Endodermal cell (in vitro differentiated cells): ENCODE measurements at places on chromosomes 4 and X. TPM values are rescaled to one million over a fixed set of nuclear protein-coding genes. Genes with fewer than 3 reads are reported as not detected.

DNA sequence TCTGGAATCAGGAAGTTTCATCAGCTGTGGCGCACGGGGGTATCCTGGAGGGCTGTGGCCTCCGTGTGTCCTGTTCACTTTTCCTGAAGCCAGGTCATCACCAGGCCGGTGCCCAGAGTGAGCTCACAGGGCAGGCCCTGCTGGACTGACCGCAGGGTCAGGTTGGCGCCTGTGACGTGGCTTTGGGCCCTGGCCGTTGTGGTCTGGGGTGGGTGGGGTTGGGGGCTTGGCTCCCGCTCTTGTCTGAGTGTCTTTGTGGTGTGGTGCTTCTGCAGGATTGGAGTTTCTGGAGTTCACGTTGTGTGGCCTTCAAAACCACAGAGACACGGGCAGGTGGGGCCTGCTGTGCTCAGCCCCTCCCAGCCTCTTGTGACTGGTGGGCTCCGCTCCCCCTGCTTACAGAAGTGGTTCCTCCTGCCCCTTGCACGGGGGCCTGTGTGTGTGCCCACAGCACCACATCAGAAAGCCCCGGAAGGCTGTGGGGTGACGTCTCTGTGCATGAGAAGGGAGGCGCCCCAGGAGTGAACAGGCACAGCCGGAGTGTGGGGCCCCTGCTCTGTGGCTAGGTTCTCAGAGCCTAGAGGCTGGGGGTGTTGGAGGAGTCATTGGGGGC, 9.5 kb downstream of the RGS12 start:
- peak; percentile 28 for DNase-seq
- no peak overlapping the region for H3K4me3 ChIP-seq
- peak overlapping the region; percentile 44 for H3K27ac ChIP-seq
- H3K36me3 ChIP-seq, result no peaks in the 10 kb centered on the region
- peaks cover 13% of the 10 kb centered on the region for H3K4me1 ChIP-seq

- no peak for DNase-seq
- no peaks in the 10 kb centered on the region for H3K4me1 ChIP-seq
- H3K27ac ChIP-seq, result no peak overlapping the region
- H3K27me3 ChIP-seq, result no peaks in the 10 kb centered on the region
- no peak overlapping the region for H3K4me3 ChIP-seq
Observed at GRCh38 chr4:153611679-153612078, 72.4 kb upstream of the TLR2 start.

Gene SCD5
- total RNA-seq, result 3.1 to 9.2 TPM (median 3.2 TPM) in 3 replicates

Gene PRR32
- not detected in 2 replicates for total RNA-seq

DNA sequence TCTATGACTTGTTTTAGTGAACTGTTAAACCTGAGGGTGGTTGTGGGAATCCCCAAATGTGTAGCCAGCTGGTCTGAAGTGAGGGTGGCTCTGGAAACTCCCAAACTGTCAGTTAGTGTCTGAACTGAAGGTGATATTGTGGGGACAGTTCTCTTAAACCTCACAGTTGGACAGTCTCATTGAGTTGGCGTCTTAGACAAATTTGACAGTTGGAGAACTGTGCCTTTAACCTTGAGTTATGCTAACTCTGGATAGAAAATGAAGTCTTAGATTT, 20.7 kb upstream of the CTSO start:
- H3K36me3 ChIP-seq, result no peaks in the 10 kb centered on the region
- H3K4me3 ChIP-seq, result no peak overlapping the region
- no peaks in the 10 kb centered on the region for H3K27me3 ChIP-seq
- no peaks in the 10 kb centered on the region for H3K4me1 ChIP-seq

Gene CPLX1
- total RNA-seq, result 1.0 to 1.5 TPM (median 1.2 TPM) in 3 replicates

DNA sequence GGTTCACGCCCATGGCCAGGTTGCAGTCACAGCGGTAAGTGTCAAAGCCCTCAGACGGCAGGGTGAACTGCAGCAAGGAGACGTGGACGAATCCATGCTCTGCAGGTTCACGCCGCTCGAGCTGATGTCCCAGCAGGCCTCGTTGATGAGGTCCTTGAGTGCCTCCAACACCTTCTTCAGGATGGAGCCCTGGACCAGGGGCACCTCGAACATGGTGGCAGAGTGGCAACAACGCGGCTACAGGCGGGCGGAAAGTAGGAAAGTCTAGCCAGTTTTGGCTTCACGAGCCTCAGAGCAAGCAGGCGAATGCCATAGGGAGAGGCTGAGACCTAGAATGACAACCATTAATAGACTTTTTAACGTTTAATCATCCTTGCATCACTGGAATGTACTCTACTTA, 485.9 kb downstream of the ZNF674 start:
- no peaks in the 10 kb centered on the region for H3K36me3 ChIP-seq
- no peaks in the 10 kb centered on the region for H3K4me1 ChIP-seq
- H3K27me3 ChIP-seq, result no peaks in the 10 kb centered on the region
- no peak overlapping the region for H3K27ac ChIP-seq

DNA sequence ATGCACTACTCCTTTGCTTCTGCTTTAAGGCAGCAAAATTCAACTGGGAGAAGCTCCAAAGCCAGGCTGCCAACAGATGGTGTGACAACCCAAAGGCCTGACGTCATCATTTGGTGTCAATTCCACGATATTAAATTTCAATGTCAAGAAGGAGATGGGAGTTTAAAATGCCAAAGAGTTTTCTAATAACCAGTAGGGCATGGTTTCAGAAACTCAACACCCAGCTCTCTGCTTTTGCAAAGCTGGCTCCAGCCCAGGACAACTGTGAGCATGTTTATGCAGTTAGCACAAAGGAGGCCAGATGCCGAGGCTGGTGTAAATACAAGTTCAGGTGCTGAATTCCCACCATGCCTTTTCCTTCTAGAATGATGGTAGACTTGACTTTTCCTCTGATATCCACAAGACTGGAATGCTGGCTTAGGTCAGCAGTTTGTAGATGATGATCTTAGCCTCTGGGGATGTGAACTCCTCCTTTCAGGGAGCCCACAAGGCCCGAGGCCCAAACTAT, 67.3 kb downstream of the AFAP1 start:
- no peak for DNase-seq
- H3K27ac ChIP-seq, result no peak overlapping the region
- peaks cover 32% of the 10 kb centered on the region for H3K36me3 ChIP-seq
- no peak overlapping the region for H3K4me3 ChIP-seq

DNA sequence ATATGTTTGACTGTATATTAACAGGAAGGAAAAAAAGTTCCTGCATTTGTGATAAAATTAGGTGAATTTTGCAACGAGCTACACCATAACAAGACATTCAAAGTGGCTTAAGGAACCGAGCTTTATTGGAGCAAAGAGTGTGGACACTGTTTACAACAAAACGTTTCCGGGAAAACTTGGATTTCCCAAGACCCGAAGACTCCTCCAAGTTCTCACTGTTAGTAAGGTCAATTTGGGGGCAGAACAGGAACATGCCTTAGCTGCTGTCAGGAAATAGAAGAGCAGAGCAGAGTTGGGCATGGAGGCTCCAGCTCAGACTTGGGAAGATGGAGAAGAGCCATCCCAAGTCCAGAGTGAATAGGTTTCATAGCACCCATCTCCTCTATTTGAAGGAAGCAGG, 16.5 kb downstream of the ADH6 start:
- no peak overlapping the region for H3K4me3 ChIP-seq
- H3K36me3 ChIP-seq, result no peaks in the 10 kb centered on the region
- H3K4me1 ChIP-seq, result no peaks in the 10 kb centered on the region
- no peaks in the 10 kb centered on the region for H3K27me3 ChIP-seq
- H3K27ac ChIP-seq, result no peak overlapping the region

DNA sequence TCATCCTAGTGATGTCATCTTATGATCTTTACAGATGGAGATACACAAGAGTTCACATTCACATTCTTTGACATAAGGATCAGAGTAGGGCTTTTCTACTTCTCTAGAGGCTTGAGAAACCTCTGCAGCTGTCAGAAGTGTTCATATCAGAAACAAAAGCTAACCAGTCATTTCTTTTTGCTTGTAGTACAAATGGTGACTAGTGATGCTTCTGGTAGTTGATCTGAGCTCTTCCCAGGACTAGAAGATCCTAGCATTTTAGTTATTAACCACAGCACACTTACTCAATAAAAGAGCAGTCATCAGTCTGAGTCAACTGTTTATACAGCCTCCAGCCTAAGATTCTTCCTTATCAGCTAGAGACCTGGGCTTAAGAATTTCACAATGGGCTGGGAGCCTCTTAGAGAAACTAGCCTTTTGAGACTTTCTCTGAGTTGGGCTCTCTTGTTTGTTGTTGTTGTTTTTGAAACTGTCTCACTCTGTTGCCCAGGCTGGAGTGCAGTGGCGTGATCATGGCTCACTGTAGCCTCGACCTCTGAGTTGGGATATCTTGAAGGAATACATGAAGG, 84.1 kb downstream of the TMEM164 start:
- H3K27me3 ChIP-seq, result no peaks in the 10 kb centered on the region
- no peaks in the 10 kb centered on the region for H3K4me1 ChIP-seq
- DNase-seq, result no peak
- no peak overlapping the region for H3K4me3 ChIP-seq
- H3K36me3 ChIP-seq, result no peaks in the 10 kb centered on the region

GRCh38 chr4:140094438-140095420, 59.3 kb downstream of the MAML3 start:
- no peaks in the 10 kb centered on the region for H3K36me3 ChIP-seq
- DNase-seq, result peak; percentile 97
- peak overlapping the region; percentile 82 for H3K27ac ChIP-seq
- H3K4me3 ChIP-seq, result no peak overlapping the region
- H3K4me1 ChIP-seq, result peaks cover 36% of the 10 kb centered on the region

GRCh38 chrX:29858714-29859113, 356.6 kb upstream of the MAGEB2 start:
- H3K27me3 ChIP-seq, result no peaks in the 10 kb centered on the region
- DNase-seq, result no peak
- no peak overlapping the region for H3K4me3 ChIP-seq

DNA sequence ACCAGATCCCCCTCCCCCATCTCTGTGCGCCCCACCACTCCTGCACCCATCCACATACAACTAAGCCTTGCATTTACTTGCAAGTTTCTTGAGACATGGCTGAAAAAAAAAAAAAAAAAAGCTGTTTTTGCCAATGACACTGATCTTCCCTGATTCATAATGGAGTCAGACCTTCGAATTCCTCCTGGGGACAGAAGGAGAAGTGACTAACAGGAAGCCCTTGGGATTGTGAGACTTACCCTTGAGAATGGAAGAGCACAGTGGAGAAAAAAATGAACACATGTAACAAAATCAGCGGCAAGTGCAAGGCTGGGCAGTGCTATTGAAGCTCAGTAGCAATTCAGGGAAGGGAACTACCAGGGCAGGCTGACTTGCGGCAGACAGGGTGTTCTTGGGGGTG, 288.4 kb downstream of the BCOR start:
- no peaks in the 10 kb centered on the region for H3K36me3 ChIP-seq
- no peaks in the 10 kb centered on the region for H3K4me1 ChIP-seq
- no peak overlapping the region for H3K27ac ChIP-seq
- no peak overlapping the region for H3K4me3 ChIP-seq
- peak; percentile 34 for DNase-seq
